Activated naive CD4-positive, alpha-beta T cell treated with anti-CD3 and anti-CD28 coated beads, Interleukin-2, amount 10 ng/mL, durations not matched to agents 7 days and 5 days (primary cell): ENCODE measurements at places on chromosomes 12 and 14.

GRCh38 chr12:28611449-28611848, 421.2 kb downstream of the CCDC91 start:
- no peak overlapping the region for H3K4me3 ChIP-seq
- H3K36me3 ChIP-seq: no peaks in the 10 kb centered on the region
- H3K4me1 ChIP-seq: no peaks in the 10 kb centered on the region
- no peak overlapping the region for H3K27ac ChIP-seq

DNA sequence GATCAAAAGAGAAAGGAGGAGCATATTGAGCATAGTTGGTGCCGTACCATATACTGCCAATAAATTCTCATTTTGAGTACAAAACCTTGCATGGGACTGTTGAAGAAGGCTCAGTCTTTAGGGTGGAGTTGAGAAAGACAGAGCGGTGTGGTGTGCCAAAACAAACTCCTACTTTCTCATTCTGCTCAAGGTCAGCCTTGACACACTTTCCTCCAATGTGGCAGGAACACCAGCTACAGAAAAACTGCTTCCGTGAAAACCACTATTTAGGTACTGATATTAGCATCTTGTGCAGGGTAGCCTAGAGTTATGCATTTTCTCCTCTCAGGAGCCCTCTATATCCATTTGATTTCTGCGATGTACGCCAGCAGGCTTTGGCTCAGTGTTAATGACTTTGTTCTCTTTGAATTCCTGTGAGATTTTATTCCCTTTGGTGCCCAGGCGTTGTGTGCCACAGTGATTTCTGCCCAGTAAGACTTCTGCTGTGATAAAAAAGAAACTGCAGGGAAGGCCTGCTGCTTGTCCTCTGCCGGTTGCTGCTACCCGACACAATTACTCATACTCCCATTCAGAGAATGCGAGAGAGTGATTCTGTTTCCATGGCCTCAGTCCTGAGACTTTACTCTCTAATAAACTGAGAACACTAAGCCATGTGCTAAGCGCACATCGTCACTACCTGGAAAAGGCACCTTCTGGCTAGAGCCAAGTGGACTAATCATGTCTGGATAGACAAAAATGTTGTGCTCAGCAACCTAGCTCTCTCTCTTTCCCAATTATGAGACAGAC, 88.3 kb upstream of the MDM1 start:
- peaks cover 2% of the 10 kb centered on the region for H3K4me1 ChIP-seq
- H3K27ac ChIP-seq: no peak overlapping the region
- H3K27me3 ChIP-seq: peaks cover 3% of the 10 kb centered on the region
- no peak overlapping the region for H3K4me3 ChIP-seq
- DNase-seq: no peak

DNA sequence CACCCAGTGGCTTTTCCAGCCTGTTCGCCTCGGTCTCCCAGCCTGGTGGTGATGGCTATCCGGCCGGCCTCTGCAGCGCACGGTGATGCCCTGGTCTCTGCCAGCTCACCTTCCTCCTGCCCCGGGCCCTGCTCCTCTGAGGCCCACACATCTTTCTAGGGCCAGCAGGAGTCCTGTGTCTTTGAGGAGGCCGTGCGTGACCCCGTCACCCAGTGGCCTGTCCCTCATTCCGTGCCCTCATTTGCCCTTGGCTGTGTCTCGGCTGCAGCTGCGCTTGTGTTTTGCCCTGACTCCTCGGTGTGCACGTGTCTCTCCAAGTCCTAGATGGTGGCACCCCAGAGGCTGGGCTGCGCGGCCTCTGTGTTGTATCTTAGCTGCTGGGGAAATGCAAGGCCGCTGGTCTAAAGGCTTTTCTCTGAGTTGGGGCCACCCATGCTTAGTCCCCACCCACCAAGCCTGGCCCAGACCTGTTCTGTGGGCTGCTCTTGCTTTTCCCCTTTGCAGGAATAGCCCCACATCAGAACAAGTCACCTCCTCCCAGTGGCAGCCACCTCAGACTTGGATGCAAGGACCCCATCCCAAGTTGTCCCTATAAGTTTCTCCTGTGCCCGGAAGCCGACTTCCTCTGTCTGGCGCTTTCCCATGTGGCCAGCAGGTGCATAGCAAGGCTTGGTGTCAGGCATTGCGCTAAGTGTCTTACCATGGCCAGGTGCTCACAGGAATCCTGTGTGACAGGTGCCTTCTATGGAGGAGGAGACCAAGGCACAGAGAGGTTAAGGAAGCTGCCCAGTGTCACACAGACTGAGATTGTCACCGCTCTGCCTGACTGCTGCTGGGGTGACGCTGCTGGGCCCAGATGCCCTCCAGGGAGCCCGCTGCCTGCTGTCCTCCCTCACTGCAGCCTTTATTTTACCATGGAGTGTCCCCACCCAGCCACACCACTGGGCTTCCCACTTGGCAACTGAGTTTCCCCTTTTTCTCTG, 64.5 kb downstream of the TSPAN9 start:
- no peak overlapping the region for H3K4me3 ChIP-seq
- no peaks in the 10 kb centered on the region for H3K4me1 ChIP-seq
- no peak for DNase-seq
- H3K27ac ChIP-seq: no peak overlapping the region
- H3K27me3 ChIP-seq: peaks cover 37% of the 10 kb centered on the region

GRCh38 chr12:97299847-97300246, 162.8 kb upstream of the RMST start:
- no peak overlapping the region for H3K27ac ChIP-seq
- peaks cover 4% of the 10 kb centered on the region for H3K27me3 ChIP-seq
- DNase-seq: no peak
- no peaks in the 10 kb centered on the region for H3K36me3 ChIP-seq
- H3K4me3 ChIP-seq: no peak overlapping the region
